SHP77 treated with DMSO at 0.1 percent for 48 hours (cell line): ENCODE measurements at places on chromosomes 3 and 15.

- DNase-seq, result no peak
Measured at GRCh38 chr3:42051384-42052131, 39.6 kb upstream of the TRAK1 start.

DNA sequence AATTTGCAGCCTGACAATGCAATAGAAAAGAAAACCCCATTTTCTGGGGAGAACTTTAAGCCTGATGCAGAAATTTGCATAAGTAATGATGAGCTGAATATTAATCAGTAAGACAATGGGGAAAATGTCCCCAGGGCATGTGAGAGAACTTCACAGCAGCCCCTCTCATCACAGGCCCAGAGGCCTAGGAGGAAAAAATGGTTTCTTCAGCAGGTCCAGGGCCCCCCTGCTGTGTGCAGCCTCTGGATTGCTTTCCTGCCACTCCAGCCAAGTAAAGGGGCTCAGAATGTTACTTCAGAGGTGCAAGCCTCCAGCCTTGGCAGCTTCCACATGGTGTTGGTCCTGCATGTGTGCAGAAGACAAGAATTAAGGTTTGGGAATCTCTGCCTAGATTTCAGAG is 900.3 kb upstream of the ROBO1 start:
- no peak for DNase-seq

DNA sequence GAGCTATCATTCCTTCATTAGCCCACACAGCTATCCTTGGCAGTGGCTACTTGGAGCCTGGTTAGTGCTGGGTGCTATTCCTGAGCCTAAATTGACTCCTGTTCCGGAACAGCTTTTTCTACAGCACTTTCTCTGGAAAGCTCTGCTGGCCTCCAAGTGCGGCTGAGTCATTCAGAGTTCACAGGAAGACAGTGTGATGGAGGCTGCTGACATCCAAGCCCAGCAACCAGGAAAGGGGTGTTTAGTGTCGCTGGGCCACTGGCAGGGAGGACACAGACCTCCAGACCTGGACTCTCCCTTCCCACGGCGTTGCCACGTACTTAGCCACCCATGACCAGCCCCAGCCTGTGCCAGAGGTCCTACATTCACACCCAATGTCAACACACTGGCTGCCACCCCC is 28.7 kb downstream of the CACNA2D2 start:
- DNase-seq, result no peak

DNA sequence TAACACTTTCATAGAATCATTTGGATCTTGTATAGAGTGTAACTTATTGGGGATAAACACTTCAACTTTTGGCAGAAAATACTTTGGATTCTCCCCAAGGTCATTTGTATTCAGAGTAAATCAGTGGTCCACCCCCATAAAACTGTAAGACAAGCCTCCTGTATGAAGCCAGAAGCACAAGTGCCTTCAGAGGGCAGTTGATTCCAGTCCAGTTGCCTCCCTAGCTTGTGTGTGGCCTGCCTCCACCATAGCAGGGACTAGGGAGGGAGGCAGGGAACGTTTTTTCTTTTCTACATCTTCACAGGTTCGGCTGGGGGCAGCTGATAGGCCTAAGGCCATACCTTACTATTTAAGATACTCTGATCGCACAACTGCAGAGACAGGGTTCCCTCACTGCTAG is 11.6 kb downstream of the GORASP1 start:
- no peak for DNase-seq
